Fibroblast of the aortic adventitia (primary cell): ENCODE measurements at places on chromosomes 13 and 19.

GRCh38 chr13:31909864-31910551 lies 121.6 kb upstream of the FRY start:
- DNase-seq: peak; percentile 83

- no peak for DNase-seq
Observed at GRCh38 chr19:48606463-48607358, at the start of gene SPACA4. Gene SPACA4, plus strand, starts transcription at chr19:48606742. Its CDS starts 237 bp downstream, at chr19:48606979.

GRCh38 chr13:98262292-98262691 lies 85.2 kb upstream of the RNF113B start:
- no peak for DNase-seq

DNA sequence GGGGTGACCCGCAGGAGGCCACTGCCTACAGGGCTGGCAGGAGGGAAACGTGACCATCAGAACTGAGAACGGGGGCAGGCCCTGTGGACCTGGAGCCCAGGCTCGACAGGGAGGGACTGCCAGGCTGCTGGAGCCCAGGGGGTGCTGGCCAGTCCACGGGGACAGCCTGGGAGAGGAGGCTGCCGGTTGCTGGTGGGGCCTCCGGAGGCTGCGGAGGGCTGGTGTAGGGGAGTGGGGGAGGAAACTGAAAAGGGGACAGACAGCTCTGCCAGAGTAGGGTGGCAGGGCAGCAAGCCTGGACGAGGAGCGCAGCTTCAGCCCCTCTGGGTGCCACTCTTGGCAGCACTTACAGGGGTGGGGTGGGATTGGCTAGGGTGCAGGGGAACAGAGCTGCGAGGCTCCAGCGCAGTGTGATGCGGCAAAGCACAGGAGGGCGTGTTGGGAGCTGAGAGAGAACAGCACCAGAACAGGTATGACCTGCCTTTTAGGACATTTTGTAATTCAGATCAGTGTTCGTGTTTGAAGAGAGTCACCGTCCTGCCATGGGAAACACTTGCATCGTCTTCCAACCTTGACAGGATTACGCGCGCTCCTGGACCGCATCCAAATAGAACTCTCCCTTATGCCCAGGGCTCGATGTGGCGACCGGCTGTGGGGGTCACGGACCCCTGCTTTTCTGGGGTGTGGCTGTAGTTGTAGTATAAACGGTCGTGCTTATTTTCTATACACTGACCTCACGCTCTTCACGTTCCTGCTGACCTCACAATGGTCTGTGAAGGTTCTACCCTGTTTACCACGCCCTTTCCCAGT lies 19.9 kb upstream of the ARHGEF7 start:
- DNase-seq: no peak

- no peak for DNase-seq
Observed at GRCh38 chr19:33159893-33160292, 28.0 kb downstream of the WDR88 start.

GRCh38 chr13:26629260-26629825 lies 71.9 kb downstream of the WASF3 start:
- no peak for DNase-seq

- DNase-seq: no peak
Observed at GRCh38 chr13:104847922-104848321, 1687.5 kb downstream of the EFNB2 start.

GRCh38 chr19:7533281-7533885 lies 2.1 kb upstream of the PNPLA6 start:
- DNase-seq: peak; percentile 74

DNA sequence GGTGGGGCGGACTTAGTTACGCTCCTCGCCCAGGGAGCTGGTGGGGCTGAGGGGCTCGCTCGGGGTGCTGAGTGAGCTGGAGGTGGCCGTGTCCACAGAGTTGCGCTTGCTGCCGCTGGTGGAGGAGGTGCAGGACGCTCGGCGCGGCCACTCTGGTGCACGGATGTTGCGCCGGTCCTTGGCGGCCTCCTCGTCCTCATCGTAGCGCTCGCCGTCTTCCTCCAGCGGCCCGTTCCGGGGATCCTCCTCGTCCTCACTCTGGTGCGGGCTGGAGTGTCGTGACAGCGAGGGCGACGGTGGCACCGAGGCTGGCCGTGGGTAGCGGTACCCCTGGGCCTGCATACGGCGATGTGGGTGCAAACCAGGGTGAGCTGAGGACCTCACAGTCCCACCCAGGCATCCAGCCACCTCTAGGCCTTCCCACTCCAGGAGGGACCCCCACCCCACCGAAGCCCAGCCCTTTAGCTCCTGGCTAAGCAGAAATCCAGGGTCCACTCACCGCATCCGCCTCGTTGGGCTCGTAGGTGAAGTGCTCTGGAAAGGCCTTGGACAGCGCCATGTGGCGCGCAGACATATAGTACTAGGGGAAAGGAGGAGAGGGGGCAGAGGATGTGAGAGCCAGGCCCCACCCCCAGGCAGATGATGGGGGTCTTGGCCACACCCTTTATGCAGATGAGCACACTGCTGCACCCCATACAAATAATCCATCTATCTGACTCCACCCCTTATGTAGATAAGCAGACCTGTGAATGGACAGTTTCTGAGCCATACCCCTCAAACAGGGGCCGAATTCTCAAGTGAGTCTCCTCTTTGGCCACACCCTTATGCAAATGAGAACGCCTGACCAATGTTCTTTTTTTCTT lies 4.4 kb downstream of the FTL start:
- peak; percentile 51 for DNase-seq

- peak; percentile 25 for DNase-seq
Observed at GRCh38 chr13:28137596-28137995, 749 bp upstream of the PAN3 start.

GRCh38 chr19:32403291-32403995 lies 2.1 kb upstream of the DPY19L3 start:
- DNase-seq: no peak

DNA sequence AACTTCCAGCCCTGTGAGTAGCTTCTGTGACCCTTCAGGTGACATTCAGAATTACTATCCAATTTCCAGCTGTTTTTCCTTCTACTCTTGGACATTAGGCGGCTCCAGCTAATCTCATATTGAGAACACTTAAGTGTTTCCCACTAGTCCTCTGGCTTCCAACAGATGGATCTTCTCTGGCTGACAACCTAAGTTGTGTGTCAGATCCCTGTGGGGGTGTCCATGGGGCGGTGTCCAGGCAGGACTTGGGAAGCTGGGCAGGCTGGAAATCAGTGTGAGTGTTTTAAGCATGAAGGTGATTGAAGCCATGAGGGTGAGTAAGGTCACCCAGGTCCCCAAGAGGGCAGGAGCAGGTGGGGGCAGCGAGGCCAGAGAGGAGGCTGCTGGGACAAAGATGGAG lies 10.1 kb downstream of the CNOT3 start:
- peak; percentile 49 for DNase-seq

GRCh38 chr13:82010780-82011179 lies 1669.9 kb upstream of the SPRY2 start:
- DNase-seq: no peak

- DNase-seq: no peak
Observed at GRCh38 chr19:3798137-3798536, 12.0 kb upstream of the MATK start.

GRCh38 chr19:6737873-6738786 lies 750 bp upstream of the GPR108 start:
- DNase-seq: peak; percentile 81

DNA sequence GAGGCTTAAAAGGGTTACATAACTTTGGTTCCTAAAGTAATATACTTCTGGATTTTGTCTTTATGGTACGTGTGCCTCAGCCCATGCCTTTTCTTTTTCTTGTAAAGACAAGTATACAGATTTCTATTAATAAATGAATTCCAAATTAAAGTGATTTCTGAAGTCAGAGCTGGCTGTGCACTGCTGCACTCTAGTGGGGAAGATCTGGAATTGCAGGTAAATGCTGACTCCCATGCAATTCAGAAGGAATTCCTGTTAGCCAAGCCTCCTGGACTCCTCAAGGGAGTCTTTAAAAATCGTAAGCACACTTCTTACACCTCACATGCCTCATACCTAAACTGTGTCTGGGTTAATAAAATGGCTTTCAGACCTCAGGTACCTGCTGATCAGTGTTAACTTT lies 118.4 kb upstream of the SLC7A1 start:
- DNase-seq: no peak

DNA sequence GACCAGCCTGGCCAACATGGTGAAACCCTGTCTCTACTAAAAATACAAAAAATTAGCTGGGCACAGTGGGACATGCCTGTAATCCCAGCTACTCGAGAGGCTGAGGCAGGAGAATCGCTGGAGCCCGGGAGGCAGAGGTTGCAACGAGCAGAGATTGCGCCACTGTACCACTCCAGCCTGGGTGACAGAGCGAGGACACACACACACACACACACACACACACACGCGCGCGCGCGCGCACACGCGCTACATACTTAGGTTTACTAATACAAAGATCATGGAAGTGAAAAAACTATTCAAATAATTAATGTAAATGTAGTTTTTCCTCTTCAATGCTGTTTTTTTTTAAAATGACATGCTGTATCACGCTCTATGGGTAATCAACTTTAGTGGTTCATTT lies 58.5 kb upstream of the ZDHHC20 start:
- DNase-seq: no peak

GRCh38 chr13:110815471-110816204 lies 99.2 kb downstream of the ANKRD10 start:
- no peak for DNase-seq

DNA sequence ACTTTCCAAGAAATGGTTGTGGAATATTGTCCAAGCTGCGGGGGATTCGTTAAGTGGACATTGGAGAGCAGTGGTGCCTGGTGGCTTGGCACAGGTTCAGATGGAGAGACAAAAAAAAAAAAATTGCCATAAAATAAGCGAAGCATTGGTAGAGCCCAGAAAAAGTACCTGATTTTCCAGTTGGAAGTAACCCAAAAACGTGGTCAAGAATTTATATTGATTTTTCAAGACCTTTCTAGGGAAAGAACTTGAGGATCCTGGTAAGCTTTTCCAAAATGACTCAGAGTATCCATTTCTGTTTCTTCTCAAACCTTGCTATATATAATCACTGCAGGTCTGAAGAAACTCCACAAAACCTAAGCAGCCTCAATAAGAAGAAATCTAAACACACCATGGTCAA lies 94.6 kb downstream of the ING1 start:
- DNase-seq: peak; percentile 13

DNA sequence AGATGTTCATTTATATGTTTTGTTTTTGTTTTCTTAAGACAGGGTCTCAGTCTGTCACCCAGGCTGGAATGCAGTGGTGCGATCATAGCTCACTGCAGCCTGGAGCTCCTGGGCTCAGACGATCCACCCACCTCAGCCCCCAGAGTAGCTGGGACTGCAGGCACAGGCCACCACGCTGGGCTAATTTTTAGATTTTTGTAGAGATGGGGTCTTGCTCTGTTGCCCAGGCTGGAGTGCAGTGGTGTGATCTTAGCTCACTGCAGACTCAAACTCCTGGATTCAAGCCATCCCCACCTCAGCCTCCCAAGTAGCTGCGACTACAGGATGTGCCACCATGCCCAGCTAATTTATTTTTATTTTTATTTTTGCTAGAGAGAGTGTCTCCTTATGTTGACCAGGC lies 45.7 kb downstream of the NFIC start:
- DNase-seq: no peak

- DNase-seq: no peak
Observed at GRCh38 chr13:92487238-92487637, 739.4 kb upstream of the GPC6 start.

DNA sequence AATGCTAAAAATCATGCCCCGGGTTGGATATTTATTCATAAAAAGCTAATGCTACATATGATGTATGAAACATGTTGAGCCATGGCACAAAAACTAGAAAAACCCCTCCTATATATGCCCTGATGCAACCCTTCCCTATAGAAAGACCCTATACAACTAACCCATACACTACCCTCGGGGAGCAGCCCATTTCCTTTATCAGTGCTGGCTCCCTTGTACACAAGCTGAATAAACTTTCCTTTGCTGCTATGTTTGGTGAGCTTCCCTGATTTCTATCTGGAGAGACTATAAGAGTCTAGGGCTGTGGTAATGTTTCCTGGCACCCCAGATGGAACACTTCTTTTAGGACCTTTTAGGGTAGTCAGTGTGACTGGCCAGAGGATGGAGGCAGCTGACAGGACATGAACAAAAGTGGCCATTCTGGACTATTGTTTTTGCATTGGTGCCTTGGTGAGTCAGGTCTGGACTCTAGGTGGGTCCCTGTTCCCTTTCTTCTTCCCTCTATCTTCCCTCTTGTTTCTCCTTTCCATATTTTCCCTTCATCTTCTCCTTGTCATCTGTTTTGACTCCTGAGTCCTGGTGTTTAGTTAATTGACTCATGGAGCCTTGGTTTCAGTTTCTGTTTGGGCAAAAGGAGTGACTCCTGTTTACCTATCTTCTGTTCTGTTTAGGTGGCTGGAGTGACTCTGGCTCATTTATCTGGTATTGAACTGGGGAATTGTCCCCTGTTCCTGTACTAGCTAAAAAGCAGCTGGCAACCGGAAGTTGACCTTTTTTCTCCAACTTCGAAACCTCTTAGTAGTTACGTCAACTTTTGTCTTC lies 1321.8 kb upstream of the PCDH9 start:
- DNase-seq: no peak

DNA sequence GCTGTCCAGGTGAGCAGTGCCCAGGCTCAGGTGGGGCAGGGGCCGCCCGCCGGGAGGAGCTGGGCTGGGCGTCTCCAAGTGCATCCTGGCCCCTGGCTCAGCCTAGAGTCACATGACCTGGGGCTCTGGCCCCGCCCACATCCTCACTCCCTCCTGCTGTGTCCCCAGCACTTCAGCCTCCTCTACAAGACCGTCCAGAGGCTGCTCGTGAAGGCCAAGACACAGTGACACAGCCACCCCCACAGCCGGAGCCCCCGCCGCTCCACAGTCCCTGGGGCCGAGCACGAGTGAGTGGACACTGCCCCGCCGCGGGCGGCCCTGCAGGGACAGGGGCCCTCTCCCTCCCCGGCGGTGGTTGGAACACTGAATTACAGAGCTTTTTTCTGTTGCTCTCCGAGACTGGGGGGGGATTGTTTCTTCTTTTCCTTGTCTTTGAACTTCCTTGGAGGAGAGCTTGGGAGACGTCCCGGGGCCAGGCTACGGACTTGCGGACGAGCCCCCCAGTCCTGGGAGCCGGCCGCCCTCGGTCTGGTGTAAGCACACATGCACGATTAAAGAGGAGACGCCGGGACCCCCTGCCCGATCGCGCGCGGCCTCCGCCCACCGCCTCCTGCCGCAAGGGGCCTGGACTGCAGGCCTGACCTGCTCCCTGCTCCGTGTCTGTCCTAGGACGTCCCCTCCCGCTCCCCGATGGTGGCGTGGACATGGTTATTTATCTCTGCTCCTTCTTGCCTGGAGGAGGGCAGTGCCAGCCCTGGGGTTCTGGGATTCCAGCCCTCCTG lies 16.8 kb upstream of the CELF5 start:
- no peak for DNase-seq

GRCh38 chr13:113646921-113647340 lies 11.1 kb downstream of the ATP4B start:
- no peak for DNase-seq

GRCh38 chr13:81639984-81640582 lies 1299.2 kb upstream of the SPRY2 start:
- DNase-seq: no peak

GRCh38 chr13:64332048-64332447 lies 2898.1 kb downstream of the PCDH9 start:
- DNase-seq: no peak
